ENCODE measurements at places on chromosomes 12 and 14.

GRCh38 chr12:109873653-109874052 is 6.7 kb downstream of the GLTP start:
- no peak for DNase-seq

- no peak for DNase-seq
Observed at GRCh38 chr12:30000401-30000800, 216.7 kb upstream of the TMTC1 start.

DNA sequence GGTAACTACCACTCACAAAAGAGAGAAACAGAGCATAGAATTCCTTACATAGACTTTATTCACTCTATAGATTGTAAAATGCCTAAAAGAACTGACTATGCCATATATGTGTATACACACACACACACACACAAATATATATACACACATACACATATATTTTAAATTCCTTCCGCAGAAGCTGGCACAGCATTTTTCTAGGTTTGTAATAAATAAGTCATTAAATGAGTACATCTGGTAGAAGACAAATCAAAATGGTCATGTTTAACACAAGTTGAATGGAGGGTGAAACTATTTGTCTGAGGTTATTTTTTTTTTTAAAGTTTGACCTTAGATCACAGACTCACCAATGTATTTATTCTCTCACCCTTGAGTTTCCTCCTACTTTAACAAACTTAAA is 58.2 kb downstream of the CCER1 start:
- no peak for DNase-seq

- no peak for DNase-seq
Observed at GRCh38 chr14:68569970-68570409, 222.9 kb downstream of the ZFP36L1 start.

DNA sequence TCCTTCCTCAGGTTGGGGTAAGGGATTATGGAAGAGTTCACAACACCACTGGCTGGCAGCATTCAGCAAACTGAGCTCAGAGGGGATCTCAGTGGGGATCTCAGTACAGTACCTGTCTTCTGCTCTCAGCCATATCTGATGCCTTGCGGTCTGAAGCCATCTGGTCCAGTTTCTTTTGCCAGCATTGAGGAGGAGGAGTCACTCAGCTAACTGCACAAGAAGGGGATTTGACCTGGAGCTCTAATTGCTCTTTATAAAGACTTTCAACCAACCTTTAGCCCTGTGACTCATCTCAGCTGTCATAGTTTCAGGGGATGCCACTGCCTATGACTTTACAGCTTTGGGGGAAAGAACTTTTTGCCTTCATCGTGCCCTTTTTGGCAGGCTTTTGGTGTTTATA is 44.9 kb downstream of the JKAMP start:
- DNase-seq = no peak

DNA sequence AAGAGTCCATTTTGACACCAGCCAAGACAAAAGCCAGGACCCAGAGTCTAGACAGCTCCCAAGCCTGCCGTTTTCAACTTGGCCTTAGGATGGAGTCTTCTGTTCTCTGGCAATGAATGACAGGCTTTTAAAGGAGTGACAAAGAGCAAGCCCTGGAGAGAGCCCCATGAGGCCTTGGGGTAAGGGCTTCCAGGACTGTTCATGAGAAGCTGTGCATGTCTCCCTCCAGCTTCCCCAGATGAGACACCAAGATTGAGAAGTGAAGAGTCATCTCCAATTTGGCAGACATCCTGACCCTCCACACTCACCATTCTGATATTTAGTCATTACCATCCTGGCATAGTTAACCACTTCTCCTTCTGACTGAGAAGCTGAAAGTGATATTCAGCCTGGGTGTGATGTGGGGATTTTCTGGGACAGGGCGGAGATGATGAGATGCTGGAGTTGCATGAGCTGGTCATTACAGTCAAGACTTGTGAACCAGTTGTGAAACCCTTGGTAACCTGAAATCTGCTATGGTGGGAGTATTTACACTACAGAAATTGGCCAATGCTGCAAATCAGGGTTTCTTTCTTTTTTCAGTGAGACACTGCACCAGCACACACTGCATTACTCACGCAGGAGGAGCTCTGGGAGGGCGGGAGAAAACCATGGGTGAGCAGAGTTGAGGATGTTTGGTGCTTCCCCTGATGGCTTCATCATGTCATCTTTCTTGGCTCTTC is 77.8 kb downstream of the VCPKMT start:
- DNase-seq = no peak

DNA sequence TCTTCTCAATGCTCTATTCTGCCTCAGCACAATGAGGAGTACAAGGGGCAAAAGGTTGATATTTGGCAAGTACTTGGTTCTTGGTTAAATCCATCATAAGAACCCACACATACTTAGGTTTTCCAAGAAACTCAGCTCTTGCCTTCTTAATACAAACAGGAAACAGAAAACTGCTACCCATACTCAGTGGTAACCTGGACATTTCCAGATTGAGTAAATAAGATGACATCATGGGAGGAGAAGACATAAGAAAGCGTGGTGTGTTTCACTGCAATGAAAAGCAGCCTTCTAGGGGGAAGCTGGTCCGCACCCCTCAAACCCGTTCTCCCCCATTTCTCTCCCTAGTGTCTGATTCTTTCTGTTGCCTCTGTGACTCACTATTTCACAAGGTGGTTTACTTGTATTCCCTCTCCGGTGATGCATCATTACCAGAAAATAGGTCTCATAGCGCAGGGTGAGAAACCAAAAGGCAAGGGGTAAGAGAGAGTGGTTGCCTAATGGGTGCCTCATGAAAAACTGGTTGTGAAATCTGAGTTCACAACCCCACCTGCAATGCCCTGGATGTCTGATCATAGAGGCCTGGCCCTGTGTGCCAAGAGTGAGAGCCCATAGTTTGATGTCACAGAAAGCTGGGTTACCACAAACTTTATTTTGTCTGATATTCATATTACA is 326.5 kb upstream of the TBX3 start:
- no peak for DNase-seq

GRCh38 chr14:74563233-74563585 is 48.8 kb downstream of the LTBP2 start:
- no peak for DNase-seq

DNA sequence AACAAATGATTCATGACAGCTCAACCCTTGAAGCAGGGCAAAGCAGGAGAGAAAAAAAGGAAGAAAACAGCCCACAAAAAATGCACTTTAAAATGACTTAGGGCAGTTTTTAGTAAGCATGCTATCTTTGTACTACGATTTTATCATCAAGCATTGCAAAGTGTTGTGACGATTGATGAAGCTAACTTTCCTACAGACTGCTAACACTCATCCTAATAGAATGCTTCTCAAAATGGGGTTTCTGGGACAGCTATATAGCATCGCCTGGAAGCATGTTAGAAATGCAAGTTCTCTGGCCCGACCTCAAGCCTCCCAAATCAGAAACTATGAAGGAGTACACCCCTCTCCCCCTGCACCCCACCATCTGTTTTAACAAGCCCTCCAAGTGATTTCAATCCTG is 256.4 kb downstream of the SSPN start:
- DNase-seq = no peak

DNA sequence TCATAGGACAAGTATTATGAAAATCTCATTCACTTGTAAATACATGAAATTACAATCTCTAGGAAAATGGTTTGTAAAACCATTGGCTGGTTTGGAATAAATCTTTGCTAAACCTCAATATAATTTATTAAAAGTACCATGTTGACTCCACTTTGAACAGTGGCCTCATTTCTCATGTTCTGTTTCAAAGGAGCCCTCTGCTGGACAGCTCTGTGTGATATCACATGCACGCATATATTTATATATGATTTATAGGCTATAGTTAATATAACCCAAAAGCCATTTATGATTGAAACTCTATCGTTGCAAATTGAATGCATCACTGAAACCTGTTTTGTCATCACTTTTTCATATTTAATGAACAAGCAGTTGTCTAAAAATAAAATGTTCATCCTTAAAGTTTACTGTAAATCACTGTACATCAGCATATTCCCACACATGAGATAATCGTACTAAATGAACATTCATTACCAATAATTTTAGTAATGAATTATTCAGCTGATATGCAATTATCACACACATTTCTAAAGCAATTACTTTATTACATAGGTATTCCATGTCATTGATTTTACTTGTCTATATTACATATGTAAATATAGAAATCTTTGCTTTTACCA is 493.8 kb downstream of the NPAS3 start:
- DNase-seq = no peak

DNA sequence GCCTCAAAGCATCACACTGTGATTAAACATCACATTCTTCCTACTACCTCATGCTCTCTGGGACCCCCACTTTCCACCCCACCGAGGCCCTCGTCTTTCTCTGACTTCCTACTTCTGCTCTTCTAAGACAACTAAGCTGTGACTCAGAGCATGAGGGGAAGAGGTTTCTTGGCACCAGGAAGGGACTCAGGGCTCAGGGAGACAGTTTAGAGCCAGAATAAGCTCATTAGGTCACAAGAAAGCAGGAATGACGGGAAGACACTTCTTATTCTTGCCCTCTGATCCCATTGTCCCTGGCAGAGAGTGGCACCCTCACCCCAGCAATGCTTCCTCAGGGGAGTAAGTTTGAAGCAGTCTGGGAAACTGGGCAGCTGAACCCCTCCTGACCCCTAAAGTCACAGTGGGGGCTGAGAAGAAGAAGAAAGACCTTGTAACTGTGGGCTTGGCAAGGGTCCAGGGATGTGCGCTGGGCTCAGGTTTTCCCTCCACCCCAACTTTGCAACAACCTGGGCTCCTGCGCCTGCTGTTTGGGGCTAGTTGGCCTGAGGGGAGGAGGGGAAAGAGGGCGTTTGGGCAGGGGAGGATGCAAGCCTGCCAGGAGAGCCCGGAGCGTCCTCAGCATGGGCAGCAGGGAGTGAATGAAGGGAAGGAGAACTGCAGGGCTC is 64.6 kb upstream of the ACTN1 start:
- no peak for DNase-seq

DNA sequence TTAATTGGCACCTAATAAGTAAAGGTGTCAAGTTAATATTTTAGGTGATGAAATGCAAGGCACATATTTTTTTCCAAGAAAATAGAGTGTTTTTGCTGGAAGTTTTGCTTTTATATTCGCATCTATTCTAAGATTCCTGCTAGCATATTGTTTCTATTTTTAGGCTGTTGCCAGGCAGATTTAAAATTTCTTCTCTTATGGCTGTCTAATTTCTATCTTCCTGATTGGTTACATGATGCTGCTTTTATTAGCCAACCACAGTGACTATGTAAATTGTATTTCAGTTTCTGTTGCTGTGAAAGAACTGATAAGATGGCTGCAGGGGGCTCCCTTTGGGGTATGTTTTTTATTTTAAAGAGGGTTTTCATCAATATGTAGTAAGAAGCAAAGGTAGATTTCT is 42.7 kb downstream of the ATF7IP start:
- DNase-seq = no peak

DNA sequence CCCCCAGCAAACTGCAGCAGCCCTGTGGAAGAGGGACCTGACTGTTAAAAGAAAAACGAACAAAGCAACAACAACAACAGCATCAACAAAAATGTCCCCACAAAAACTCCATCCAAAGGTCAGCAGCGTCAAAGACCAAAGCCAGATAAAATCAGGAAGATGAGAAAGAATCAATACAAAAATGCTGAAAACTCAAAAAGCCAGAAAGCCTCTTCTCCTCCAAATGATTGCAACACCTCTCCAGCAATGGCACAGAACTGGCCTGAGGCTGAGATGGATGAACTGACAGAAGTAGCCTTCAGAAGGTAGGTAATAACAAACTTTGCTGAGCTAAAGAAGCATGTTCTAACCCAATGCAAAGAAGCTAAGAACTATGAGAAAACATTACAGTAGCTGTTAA is 45.4 kb upstream of the PPP4R3A start:
- no peak for DNase-seq

- DNase-seq = no peak
Observed at GRCh38 chr12:116266168-116266601, 11.3 kb downstream of the MED13L start.

- DNase-seq = no peak
Observed at GRCh38 chr14:58814466-58814865, 176.7 kb downstream of the DACT1 start.

GRCh38 chr14:72906316-72906715 is 12.4 kb upstream of the DPF3 start:
- no peak for DNase-seq

DNA sequence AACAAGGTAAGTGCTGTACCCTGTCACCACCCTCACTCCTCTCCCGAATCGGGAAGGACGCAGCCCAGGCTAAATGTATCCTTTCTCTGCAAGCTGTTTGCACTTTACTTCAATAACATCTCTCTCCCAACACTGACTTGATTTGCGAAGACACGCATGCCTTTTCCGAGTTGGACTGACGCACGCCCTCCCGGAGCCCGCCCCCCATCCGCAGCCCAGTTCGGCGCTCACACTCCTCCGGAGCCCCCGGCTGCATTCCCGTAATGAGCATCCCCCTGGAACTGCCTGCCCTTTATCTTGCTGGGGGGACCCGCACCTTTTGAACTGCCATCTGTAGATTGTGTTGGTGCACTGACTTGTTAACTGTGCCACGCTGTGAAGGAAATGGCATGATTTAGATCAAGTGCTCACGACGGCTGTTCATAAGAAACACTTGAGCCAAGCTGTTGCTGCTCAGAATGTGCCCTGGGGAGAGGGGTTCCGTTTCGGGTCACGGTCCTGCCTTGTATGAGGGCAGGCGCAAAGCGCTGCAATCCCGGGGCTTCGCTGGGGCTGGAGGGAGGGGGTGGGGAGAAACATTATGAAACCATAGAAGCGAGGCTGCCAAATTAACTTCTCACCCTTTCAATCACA is 176.6 kb upstream of the CDKN3 start:
- DNase-seq = no peak

DNA sequence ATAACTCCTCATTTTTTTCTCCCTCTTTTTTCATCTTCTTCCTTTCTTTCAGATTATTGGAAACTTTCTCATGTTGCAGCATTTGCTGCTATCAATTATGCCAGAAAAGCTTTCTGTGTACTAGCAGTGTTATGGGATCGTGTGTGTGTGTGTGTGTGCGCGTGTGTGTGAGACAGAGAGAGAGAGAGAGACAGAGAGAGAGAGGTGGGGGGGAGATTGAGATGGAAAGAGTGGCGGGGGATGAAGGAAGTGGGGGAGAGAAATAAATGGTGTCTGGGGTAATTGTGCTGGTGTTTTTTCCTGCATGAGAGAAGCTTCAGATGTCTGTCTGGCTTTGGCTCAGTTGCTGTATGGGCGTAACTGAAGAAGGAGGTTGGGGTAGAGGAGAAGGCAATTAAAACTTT is 268.9 kb downstream of the RAD51B start:
- DNase-seq = no peak

DNA sequence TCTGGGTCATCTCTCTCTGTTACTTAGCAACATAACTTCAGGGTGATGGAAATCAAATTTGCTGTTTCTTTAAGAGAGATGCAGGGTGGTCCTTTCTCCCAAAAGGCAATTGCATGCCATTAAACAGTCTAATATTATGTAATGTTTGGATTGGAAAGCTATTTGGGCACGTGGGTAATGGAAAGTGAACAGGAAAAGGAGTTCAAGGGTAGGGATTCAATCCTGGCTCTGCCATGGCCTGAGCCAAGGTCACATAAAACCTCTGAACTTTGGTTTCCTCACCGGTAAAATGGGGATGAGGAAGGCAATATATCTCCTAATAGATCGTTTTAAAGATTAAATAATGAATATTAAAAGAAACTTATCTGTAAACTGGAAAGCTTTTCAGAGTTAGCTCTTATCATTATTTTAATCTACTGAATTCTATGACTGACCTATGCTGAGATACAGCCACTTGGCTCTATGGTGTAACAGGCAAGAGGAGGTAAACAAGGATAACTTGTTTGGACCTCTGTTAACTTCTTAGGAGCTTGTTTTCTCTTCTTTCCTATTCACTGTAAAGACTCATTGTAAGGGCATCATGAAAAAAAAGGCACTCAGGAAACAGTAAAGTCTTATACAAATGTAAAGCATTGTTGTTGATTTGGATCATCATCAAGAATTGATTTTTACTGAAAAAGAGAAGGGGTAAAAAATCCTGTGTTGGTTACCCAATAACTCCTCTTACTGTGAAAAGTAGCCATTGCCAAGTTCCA is 55.7 kb upstream of the OVCH1 start:
- DNase-seq = no peak

All from stimulated activated CD4-positive, alpha-beta T cell treated with anti-CD3 and anti-CD28 coated beads, TNF-alpha, amount 100 ng/mL, for 4 hours (primary cell).